ENCODE measurements at places on chromosomes 5 and 9.

GRCh38 chr9:127214421-127215267 is 49.9 kb upstream of the GARNL3 start:
- peak; percentile 40 for DNase-seq

DNA sequence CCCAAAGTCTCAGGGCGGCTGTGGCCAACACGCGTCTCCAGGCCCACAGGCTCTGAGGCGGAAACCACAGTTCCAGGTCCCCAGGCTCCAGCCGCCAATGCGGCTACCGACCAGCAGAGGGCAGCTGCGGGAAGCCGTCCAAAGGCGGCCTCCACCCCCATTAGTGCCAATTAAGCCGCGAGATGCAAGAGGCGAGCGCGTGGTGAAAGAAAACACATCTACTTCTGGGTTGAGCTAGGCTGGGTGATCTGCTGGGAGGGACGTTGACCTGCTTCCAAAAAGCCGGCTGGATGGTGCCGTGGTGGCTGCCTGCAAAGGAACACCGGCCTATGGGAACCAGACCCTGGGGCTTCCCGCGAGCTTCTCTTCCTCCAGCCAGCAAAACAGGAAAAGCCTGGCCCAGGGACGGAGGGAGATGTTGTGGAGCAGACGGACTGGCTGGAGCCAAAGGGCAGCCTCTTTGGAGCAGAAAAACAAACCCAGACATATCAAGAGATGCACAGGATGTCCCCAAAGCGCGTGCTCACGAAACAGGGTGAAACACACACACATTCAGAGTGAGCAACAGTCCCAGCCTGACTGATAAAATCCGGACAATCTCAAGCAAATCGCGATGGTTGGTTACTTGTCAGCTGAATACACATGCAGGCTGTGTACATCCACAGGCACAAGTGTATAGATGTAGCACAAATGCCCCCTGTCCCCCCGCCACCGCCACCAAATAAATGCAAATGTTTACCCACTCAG is 187.1 kb upstream of the BRINP1 start:
- DNase-seq: peak; percentile 48

DNA sequence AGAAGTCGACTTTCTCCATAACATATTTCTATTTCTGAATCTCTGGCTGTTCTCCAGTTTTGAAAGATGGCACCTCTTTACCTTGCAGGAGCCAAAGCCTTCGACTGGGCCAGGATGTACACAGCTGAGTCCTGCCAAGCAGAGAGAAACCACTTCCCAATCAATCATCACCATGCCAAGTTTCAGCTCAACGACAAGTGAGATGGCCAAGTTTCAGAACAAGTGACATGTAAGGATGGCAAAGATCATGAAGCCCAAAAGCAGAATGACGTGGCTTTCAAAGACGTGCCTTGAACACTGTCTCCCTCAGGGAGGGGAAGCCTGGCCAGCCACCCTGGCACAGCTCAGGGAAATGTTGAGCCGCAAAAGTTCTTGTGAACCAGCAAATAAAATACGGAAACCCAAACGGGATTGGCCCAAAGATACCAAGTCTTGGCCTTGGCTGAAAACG is 17.7 kb downstream of the STK10 start:
- DNase-seq: no peak

GRCh38 chr5:78607864-78608263 is 40.7 kb downstream of the LHFPL2 start:
- DNase-seq: no peak

DNA sequence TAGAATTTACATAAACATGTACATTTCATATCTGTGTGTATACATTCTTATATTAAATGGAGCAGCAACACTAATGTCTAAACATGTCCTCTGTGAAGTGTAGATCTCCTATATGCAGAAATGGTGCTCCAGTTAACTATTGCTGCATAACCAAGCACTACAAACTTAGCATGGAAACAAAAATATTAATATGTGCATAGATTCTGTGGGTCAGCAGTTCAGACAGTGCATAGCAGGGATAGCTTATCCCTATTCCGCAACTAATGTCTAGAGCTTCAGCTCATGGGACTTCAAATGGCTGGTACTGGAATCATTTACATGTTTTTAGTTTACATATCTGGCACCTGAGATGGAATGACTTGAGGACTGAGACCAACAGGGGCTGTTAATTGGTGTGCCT is 652.1 kb downstream of the TLE4 start:
- no peak for DNase-seq

DNA sequence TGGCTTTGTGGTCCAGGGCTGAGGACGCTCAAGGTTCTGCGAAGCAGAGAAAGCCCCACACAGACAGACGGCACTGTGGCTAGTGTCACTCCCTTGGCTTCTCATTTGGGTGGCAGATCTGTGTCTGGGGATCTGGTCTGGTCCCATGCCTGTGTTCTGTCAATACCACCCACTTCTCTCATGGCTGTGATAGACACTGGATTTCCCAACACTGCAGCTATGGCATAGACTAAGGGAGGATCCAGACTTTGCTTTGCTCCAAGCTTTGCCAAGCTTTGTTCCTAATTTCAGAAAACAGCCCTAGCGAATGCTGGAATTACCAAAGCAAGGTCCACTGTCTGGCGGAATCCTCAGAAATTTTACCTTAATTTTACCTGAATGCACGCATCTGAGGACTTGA is 62.1 kb downstream of the GADD45G start:
- no peak for DNase-seq

DNA sequence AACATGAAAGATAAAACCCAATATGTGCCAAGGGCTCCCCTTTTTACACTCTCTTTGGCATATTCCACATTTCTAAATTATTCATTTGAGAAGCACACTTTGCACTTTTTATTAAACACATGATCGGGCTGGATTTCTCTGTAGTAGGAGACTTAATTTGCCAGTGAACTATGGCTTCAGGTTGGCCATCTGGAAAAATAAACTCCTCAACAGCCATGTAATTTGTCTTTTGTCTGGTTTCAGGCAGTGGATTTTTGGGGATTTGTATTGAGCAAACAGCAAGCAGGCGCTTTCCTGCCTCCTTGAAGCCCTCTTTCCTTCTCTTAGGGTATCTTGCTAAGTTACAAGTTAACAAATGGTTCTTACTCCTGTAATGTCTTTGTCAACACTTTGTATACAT is 73.0 kb upstream of the DMRTA1 start:
- no peak for DNase-seq

DNA sequence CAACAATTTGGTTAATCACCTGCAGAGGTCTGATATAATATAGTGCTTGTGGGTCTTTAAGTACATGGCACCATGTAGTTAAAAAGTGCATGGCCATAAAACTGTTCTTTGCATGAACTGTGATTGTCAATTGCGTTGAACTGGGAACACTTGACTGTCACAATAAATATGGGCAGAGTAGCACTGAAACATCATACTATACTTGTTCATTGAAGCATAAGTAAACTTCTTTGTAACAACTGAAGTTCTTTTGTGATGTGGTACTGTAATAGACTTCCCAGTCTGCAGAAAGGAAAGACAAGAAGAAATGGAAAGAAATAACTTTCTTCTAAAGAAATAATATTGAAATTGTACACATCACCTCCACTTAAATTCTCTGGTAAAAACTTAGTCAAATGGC is 9.8 kb upstream of the NTRK2 start:
- DNase-seq: no peak

- no peak for DNase-seq
Measured at GRCh38 chr5:168734620-168735300, 155.6 kb upstream of the PANK3 start.

DNA sequence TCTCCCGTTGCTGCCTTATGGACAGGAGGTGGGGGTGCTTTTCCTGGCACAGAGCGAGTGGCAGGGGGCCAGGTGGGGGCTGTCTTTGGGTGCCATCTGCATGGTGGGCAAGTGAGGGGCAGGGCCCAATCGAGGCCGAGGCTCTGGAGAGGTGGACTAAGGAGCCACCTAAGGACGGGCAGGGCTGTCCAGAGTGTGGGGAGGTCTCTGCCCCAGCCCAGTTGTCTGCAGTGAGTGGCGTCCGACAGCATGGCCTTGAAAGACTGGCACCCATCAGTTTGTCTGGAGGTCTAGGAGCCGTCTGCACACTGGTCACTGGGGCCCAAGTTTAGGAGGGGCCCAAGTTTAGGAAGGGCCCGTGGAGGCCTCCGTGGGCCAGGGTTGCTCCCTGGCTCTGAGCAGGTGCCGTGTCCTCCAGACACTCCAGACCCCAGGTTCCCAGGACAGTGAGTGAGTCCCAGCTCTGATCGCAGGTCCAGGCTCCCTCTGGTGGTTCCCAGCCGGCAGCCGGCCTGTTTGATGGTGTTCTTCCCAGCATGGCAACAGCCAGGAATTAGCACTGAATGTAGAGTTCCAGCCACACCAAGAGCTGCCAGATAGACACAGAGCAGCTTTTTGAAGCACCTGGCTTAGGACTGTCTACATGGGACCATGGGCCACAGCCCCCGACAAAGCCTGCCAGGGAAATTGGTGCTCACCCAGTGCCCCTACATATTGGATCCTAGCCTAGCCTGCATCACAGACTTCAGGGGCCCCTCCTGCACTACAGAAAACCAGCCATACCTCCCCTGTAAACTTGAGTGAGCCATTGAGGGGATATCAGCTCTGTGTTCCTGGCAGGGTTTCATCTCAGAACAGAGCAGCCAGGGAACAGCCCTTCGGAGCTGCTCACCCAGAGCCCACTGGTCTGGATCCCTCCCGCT is 120.9 kb downstream of the WNK2 start:
- no peak for DNase-seq

GRCh38 chr5:145979270-145980223 is 43.2 kb downstream of the SH3RF2 start:
- no peak for DNase-seq

- no peak for DNase-seq
Measured at GRCh38 chr5:142110046-142110531, 1.5 kb downstream of the NDFIP1 start.

GRCh38 chr5:32147236-32147635 is 26.9 kb downstream of the GOLPH3 start:
- DNase-seq: no peak

- DNase-seq: no peak
Measured at GRCh38 chr5:150141544-150142184, 14.0 kb downstream of the PDGFRB start.

- DNase-seq: no peak
Measured at GRCh38 chr5:94209774-94210355, 408.5 kb downstream of the KIAA0825 start.

DNA sequence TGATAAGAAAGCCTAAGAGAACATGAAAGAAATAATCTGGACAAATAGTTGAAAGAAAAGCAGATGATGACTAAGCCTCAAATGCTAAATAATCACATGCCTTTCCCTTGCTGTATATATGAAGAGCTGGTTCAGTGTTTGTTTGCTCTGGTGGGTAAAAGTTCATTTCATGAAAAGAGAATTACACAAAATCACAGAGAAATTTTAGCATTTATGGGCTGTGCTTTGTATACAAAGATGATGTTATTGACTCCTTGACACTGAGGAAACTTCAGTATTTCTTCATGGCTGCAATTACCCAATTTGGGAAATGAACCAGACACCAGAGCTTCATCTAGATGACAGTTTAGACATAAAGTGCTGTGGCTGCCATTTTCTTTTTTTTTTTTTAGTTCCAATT is 527.2 kb downstream of the NR2F1-AS1 start:
- DNase-seq: no peak

DNA sequence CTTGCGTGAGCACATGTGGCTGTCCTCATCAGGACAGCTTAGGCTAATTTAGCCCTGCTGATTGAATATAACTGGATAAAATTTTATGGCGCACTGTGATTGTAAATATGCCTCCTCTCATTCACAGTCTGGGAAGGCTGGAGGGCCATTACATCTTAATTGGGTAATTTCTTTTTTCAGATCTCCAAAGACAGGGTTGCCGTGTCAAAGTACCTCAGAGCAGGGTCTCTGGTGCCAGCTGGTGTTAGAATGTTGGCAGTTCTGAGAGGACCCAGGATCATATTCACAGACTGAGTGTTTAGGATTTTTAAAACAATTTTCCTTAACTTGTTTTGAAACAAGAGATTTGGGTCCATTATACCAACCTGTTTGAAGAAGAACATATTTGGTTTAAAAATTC is 455.7 kb upstream of the TLE4 start:
- no peak for DNase-seq

- DNase-seq: no peak
Measured at GRCh38 chr5:74950836-74951515, 84.8 kb upstream of the FAM169A start.

- no peak for DNase-seq
Measured at GRCh38 chr5:84589926-84590325, 205.2 kb upstream of the EDIL3 start.

DNA sequence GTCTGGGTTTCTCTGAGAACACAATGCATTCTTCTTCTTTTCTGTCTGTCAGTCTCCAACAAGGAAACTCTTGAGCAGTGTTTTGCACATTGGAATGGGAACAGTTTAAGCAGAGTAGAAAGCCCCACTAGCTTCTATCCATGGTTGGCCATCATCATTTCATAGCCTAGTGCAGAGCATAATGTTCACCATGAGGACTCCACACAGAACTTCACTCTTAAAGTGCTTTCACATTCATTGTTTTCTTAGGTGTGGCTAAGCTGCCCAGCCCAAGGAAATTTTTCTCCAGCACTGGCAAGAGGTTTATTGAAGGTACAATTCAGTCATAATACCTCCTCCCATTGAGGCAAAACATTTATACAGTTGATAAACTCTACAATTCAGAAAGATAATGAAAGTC is 503.0 kb upstream of the CD180 start:
- no peak for DNase-seq

DNA sequence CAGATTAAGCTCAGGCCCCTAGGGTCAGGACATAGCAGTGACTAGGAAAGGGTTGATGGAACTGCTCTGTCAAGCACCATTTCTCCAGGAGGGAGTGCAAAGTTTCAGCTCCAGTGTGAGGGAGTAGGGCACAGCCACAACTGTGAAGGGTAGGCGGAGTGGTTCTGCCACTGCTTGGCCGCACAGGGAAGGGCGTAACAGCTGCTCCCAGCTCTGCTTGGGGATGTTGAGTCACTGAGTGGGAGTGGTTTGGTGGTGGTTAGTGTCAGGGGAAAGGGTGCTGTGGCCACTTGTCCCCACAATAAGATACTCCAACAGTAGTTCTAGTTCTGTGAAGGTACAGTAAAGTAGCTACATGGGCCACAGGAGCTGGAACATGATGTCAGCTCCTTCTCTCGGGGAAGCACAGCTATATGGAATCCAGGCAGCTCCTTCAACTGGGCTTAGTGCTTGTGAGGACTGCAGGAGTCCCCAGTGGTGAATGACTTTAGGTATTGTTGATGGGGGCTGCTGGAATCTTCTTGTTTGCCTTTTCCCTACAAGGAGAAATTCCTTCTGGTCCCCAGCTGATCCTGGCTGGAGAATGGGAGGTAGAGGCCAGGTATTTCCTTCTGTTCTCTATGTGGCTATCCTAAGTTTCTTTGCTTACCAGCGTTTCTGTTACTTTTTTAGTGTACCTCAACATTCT is 314.5 kb downstream of the SPATA31D1 start:
- DNase-seq: no peak

- no peak for DNase-seq
Measured at GRCh38 chr9:69122549-69123141, 51.4 kb upstream of the TJP2 start.

- DNase-seq: no peak
Measured at GRCh38 chr5:172530406-172530805, 76.1 kb upstream of the SH3PXD2B start.

GRCh38 chr5:138032028-138032571 is 779 bp downstream of the FAM13B start:
- DNase-seq: no peak

GRCh38 chr9:92617951-92618510 is 51.9 kb downstream of the IPPK start:
- DNase-seq: no peak

All from activated CD4-positive, CD25-positive, alpha-beta regulatory T cell treated with anti-CD3 and anti-CD28 coated beads, Interleukin-2, amount 50 U/mL, for 72 hours (primary cell).